Right lobe of liver (tissue), 6 donors: ENCODE measurements at places on chromosomes 4 and X. TPM values are rescaled to one million over a fixed set of nuclear protein-coding genes. Genes with fewer than 3 reads are reported as not detected.

- DNase-seq, result no peak
Observed at GRCh38 chrX:97452283-97452682, 568.6 kb downstream of the RPA4 start.

- DNase-seq, result no peak
Observed at GRCh38 chr4:39450618-39451017, 8.1 kb downstream of the RPL9 start.

GRCh38 chrX:47447607-47448006 is 35.4 kb downstream of the ZNF41 start:
- no peak for DNase-seq

- no peak for DNase-seq
Observed at GRCh38 chr4:34731070-34731469, 1513.2 kb downstream of the ARAP2 start.

DNA sequence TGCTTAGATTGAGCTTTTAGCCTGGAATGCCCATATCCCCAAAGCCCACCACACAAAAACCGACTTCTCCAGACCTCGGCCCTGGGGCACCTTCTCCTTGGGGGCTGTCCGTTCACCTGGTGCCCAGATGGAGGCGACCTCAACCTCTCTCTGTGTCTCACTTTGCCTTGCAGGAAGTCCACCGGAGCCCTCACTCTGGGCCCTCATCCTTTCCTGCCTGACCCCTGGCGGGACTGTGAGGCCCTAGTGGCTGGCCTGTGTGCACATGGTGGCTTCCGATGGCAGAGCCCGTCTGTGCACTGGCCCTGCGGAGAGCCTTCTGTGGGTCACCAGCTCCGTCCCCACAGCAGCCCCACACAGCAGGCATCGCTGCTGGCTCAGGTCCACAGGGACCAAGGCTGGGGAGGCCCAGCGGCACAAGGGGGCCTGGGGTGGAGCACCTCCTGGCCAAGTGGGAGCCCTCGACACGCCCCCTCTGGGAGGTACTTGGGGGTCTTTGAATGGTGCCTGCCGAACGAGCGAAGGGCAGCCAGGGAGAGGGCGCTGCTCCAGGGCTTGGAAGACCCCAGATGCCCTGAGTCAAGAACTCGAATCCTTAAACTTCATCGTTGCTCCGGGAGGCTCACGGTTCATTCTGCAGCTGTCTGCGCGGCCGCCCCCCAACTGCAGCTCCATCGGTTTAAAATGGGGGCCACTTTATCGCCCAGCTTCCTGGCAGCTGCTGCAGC is 97.2 kb upstream of the ADRA2C start:
- DNase-seq, result peak; percentile 37

- no peak for DNase-seq
Observed at GRCh38 chrX:17552044-17552650, 177.1 kb downstream of the NHS start.

DNA sequence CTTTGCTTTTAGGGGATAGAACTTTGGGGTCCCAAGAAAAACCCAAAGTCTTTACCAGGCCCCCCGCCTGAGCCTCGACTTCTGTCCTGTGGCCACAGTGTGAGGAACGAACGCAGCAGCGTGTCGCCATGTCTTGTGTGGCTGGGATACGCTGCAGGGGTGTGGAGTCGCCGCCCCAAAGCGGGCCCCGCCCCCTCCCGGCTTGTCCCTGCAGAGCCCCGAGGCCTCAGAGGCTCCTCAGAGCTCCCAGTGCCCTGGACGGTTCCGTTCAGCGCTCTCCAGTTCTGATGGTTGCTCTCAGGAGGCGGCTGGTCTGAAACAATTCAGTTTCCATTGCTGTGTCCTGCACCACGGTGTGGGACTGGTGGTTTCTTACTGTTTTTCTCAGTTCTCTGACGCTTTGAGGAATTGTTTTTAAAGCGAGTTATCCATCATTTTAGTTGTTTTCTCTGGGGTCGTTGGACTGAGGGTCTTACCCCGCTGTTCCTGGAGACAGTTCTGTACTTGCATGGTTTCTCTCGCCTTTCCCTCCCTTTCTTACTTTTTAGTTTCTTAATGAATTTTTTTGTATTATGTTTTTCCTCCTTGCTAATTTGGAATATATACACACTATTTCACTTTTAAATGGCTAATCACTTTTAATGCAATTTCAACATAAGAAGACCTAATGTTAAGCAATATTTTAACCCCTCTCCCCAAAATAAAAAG is 1.6 kb upstream of the IDUA start:
- DNase-seq, result peak; percentile 91

DNA sequence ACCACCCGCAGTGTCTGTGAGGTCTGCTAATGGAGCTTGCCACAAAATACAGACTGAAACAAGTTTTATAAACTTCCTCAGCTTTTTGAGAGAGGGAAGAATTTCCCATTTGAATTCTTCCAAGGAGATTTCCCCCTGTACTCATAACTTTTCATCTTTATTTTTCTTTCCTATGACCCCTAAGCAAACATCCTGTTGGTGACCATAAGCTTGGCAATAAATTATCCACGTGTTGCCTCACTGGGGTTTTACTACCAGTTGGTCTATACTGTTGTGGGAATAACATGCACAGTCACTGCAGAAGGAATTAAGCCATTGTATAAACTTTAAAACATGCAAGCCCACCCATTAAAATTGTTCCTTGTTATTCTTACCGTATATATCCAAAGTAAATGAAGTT is 86.2 kb downstream of the SLC39A8 start:
- DNase-seq, result no peak

DNA sequence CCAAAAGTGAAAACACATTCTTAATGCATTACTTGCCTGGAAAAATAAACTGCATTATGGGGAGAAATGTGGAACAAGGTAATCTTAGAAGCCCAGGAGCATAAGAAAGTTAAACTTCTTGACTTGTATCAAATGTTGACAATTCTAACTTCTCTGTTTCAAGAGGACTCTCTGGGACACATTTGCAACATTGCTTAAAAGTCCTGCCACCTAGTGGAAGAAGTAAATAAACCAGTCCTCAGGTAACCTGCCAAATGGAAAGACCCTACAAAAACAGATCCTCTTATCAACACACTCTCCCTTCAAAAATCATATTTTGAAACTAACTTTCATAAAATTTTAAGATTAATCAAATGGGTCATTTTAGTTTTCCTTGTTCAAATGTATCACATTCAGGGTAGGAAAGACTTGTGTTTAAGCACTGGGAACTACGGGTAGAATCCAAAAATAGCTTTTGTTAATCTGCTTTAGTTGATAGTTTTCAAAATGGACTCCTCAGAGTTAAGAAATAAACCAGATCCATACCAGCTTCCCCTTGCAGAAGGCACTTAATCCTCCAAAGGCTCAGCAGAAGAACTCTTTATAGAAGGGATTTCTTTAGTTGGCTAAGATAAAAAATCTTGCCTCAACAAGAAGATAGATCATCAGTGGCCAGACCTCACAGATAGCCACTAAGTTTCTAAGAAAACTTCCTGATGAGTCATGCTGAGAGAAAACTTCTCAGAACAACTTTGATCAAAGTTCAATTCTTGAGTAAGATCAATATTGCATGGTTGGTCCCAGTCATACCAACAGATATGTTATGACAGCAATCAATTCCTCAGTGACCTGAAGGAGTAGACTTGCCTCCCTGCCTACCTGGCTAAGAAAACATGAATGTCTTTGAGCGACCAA is 141.7 kb downstream of the HHIP start:
- no peak for DNase-seq

DNA sequence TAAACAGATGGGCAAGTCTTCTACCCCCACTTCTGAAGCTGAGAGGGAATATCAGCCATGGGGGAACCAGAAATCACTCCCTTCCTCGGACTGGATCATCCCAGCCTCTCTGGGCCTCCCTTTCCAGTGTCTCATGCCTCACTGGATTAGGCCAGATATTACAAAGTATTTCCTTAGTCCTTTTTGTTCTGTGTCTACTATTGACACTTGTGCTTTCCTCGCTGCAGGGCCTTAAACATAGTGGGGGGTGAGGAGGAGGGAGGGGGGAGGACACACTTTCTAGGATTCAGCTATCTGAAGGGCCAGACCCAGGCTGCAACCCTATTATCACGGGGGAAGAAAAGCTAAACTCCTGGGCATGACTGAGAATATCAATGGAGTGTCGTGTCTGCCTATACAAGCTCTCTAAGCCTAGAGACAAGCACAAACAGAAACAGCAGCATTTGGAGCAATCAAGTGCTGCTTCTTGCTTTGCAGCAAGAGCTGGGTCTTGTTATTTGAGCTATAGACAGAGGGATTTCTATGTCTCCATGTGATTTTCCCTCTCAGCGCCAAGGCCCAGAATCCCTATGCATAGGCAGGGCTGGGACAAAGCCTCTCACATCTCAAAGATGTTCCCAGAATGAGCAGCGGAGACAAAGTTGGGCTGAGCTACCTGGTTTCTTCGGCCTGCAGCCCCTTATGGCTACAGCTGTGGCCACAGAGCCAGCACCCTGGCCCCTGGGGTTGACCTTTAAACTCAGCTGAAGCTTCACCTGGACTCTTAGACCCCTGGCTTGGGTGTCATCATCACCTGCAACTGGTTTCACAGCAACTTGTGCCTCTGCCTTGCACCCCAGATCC is 20.2 kb downstream of the PJA1 start:
- DNase-seq, result no peak

- DNase-seq, result no peak
Observed at GRCh38 chr4:158217763-158218162, 7.5 kb downstream of the TMEM144 start.

DNA sequence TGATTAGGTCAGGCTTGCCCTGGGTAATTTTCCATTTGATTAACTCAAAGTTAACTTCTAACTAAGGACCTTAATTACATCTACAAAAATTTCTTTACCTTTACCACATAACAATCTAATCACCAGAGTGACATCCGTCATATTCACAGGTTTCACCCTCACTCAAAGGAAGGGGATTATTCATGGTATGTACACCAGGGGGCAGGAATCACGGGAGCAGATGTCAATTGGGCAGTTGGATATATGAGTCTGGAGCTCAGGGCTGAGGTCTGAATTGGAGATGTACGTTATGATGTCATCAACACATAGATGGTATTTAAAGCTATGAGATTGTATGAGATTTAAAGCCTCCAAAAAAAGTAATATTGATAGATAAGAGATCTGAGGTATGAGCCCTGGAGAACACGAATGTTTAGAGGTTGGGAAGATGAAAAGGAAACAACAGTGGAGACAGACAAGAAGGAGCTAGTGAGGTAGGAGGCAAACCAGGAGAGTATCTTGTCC is 52.9 kb downstream of the PGRMC1 start:
- DNase-seq, result no peak

DNA sequence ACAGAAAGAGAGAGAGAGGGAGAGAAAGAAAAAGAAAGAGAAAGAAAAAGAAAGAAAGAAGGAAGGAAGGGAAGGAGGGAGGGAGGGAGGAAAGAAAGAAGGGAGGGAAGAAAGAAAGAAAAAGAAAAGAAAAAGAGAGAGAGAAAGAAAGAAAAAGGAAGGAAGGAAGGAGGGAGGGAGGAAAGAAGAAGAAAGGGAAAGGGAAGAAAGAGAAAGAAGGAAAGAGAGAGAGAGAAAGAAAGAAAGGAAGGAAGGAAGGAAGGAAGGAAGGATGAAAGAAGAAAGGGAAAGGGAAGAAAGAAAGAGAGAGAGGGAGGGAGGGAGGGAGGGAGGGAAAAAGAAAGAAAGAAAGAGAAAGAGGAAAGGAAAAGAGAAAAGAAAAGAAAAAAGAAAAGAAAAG is 10.8 kb downstream of the OPHN1 start:
- DNase-seq, result no peak

DNA sequence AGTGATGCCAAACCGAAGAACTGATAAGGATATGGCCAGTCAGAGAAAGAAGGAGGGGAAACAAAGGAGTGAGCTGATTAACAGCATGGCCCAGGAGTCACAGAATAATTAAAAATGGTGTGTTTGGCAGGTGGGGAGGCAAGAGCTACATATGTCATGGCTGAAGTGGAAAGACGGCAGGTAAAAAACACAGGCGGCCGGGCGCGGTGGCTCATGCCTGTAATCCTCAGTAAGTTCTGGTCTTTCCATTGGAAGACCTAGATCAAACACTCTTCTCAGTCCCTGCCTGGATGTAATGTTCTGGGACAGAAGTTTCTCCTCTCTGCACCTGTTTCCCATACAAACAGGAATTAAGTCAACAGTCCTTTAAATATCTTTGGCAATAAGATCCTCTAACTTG is 503.9 kb downstream of the STIM2 start:
- DNase-seq, result no peak

DNA sequence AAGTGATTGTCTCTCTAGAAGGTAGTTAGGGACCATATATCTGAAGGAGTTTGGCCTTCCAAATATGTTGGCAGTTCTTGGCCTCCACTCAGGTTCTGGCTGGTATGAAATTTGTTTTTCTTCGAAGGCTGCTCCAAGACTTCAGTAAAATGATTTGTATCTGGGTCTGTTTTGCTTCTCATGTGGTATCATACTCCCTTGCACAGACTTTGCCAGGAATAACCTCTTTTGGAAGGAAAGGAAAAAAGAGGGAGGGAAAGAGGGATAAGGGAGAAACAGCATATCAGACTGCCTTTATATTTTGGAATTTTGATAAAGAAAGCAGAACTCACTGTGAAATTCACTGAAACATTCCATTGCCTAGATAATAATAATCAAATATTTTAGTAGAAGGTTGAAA is 242.1 kb upstream of the HHIP start:
- no peak for DNase-seq

GRCh38 chr4:129342819-129343408 is 247.0 kb downstream of the C4orf33 start:
- DNase-seq, result no peak

GRCh38 chr4:9924750-9925149 is 96.5 kb downstream of the SLC2A9 start:
- no peak for DNase-seq

- no peak for DNase-seq
Observed at GRCh38 chrX:72123471-72124185, 8.1 kb downstream of the RTL5 start.

GRCh38 chrX:129786210-129786651 is 6.5 kb downstream of the SASH3 start:
- no peak for DNase-seq

GRCh38 chrX:15988661-15989603 is 134.3 kb upstream of the AP1S2 start:
- DNase-seq, result no peak

GRCh38 chr4:128444544-128445302 is 157.1 kb upstream of the PGRMC2 start:
- no peak for DNase-seq

DNA sequence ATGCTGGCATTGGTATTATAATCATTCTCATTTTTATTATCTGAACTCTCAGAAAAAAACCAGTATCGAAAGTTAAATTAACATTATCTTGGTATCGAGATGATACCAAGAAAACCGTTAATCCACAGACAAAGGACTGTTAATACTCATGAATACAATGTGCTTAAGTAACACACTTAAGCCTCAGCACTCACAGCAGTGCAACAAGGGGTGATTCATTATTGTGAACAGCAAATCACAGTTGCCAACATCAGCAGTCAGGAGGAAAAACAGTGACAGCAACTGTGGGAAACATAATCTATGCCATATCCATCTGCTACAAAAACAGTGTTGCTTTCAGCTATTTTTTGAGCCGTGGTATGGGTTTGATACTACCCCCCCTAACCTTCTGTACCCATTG is 210.9 kb upstream of the ATOH1 start:
- no peak for DNase-seq

CASP3 gene
- total RNA-seq, result 9.6 TPM

C4orf36 gene
- 0.66 TPM for total RNA-seq

GYPB gene
- total RNA-seq, result 0.44 TPM

SLC25A14 gene
- 3.5 TPM for total RNA-seq

GPR119 gene
- total RNA-seq, result not detected

MAGEB17 gene
- not detected for total RNA-seq

CD38 gene
- 8.4 TPM for total RNA-seq

CABS1 gene
- not detected for total RNA-seq

MAGEA4 gene
- not detected for total RNA-seq

RAB39B gene
- 0.07 TPM for total RNA-seq

ZFX gene
- total RNA-seq, result 16.4 TPM

SPANXB1 gene
- not detected for total RNA-seq

RTL9 gene
- 0.18 TPM for total RNA-seq
